ENCODE measurements at places on chromosomes 16 and 17.

GRCh38 chr17:72765368-72766153 lies 326.9 kb downstream of the SLC39A11 start:
- DNase-seq = no peak

GRCh38 chr17:40027614-40028012 lies 12.4 kb downstream of the CSF3 start:
- no peak for DNase-seq

DNA sequence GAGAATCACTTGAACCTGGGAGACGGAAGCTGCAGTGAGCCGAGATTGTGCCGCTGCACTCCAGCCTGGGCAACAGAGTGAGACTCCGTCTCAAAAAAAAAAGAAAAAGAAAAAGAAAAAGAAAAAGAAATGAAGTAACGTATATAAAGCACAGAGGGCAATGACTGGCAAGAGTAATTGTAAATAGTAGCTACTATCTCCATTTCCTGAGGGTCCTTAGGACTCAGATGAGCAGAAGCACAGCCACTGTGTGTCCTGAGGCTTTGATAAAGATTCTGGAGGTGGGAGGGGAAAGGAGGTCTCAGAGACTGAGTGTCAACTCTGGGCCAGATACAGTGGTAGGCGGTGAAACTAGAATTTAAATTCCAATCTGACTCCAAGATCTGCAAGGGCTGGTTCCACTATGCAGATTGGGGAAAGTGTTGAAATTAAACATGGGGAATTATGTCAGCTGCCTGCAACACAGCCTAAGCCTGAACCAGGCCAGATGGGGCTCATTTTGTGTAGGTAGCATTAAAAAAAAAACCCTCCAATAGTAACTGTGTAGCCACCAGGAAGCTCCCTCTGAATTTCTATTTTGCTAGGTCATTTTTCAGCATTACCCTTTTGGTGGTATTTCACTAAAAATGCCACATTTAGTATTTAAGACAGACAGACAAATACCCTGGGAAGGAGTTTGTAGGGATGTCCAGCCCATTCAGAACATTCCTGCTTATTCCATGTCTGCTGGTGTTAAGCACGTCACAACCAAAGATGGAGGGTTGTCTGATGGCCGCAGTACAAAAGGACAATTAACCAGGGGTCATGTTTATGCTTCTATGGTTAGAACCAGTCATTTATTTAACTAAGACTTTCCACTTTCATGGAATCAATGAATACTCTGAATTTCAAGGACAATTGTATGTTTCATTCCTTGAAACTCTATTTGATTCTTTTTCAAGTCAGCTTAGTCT lies 46.1 kb downstream of the TBX4 start:
- DNase-seq = no peak

DNA sequence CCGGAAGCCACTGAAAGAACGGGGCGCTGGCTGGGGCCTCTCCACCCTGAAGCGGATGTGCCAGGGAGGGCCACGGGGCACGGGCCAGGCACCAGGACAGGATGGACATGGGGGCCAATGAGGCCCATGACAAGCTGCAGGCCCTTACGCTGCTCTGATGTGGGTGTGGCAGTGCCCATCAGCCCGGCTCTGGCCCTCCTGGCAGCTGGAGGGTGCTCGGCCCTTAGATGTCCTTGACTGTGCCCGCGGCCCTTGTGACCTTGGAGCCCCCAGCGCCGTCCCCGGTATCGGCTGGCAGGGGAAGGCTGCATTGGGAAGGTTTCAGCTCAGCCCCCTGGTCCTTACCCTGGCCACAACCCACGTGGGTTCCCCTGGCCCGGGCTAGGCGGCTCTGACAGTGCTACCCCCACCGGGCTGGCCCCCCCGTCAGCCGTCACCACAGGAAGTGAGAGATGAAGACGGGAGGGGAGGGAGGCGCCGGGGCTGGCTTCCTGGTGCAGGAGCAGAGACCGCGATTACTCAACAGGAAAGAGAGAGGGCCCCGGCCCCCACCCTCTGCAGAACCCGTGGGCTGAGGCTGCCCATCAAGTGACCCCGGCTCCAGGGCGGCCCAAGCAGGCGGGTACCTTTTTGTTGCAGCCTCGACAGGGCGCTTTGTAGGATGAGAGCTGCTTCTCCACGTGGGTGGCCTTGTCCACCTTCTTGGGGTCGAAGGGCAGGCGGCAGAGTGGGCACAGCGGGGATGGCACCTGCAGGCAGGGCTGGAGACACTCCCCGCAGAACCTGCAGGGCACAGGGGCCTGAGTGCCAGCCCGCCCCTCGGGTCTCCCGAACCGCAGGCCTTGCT lies 5.3 kb downstream of the RNF166 start:
- DNase-seq = peak; percentile 47

DNA sequence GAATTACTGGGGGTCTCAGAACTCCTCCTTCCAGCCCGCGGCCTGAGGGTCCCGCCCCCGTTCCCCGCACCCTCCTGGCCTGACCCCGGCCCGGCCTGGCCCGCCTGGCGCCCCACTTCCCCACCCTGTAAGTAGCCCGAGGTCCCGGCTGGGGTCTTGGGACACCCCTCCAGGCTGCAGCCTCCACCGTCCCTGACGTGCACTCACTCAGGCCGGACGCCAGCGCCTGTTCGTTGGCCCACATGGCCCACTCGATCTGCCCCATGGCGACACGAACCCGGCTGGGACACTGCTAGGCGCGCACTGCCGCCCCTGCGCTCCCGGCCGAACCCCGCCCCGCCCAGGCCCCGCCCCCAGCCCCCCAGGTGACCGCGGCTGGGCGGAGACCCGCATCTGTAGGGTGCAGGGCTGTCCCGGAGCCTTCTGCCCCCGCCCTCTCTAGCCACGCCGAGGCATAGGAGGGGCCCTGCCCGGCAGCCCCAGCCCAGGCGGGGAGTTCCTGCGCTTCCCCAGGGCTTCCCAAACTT lies at the start of gene CYBA:
Gene CYBA (minus strand): TSS at position 305 of the 527 bp plus-strand sequence. CDS start 40 bp downstream, at position 265.
- DNase-seq = no peak

GRCh38 chr16:84471316-84471715 lies 33.1 kb downstream of the MEAK7 start:
- no peak for DNase-seq

- DNase-seq = no peak
Observed at GRCh38 chr17:57935833-57936807, 19.1 kb downstream of the CUEDC1 start.

Data from HFF-Myc (cell line).